ENCODE measurements at places on chromosomes 6 and 20. TPM values are rescaled to one million over a fixed set of nuclear protein-coding genes. Genes with fewer than 3 reads are reported as not detected.
A peak's percentile ranks its signal among the peaks of the same experiment; 100 is the strongest.

DNA sequence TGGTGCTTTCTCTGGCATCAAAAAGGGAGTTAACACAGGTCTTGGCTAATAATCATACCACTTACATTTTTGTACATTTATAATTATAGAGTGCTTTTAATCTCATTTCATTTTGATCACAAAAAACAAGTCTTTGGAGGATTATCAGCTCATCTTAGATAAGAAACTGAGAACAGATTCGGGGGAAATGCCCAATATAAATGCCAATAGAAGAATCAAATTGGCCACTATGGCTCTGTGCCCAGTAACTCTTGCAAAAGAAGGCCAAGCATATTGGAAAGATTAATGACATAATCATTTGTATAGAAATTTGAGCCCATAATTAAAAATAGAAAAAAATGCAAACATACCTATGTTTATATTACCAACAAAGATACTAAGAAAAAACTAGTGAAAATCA is 42.5 kb downstream of the IPCEF1 start:
- no peak for DNase-seq
- no peak overlapping the region for H3K4me3 ChIP-seq
- no peaks in the 10 kb centered on the region for H3K36me3 ChIP-seq
- H3K4me1 ChIP-seq: peaks cover 14% of the 10 kb centered on the region
- H3K27ac ChIP-seq: no peak overlapping the region

GRCh38 chr6:2917065-2917464 is 14.0 kb upstream of the SERPINB9 start:
- H3K4me3 ChIP-seq: no peak overlapping the region
- H3K27ac ChIP-seq: no peak overlapping the region
- no peaks in the 10 kb centered on the region for H3K27me3 ChIP-seq
- DNase-seq: no peak

GRCh38 chr20:37407573-37408002 is 61.6 kb downstream of the SRC start:
- no peaks in the 10 kb centered on the region for H3K36me3 ChIP-seq
- no peak overlapping the region for H3K4me3 ChIP-seq

EXOC2 gene
- total RNA-seq: 49.7 TPM

BMP6 gene
- 2.8 TPM for total RNA-seq

GRCh38 chr6:54198134-54198533 is 86.9 kb downstream of the MLIP start:
- H3K27me3 ChIP-seq: no peaks in the 10 kb centered on the region
- H3K4me3 ChIP-seq: no peak overlapping the region
- no peaks in the 10 kb centered on the region for H3K36me3 ChIP-seq
- H3K4me1 ChIP-seq: peaks cover 7% of the 10 kb centered on the region
- no peak for DNase-seq
- no peak overlapping the region for H3K27ac ChIP-seq

GRCh38 chr6:64334636-64335035 is 699.0 kb downstream of the PHF3 start:
- no peak for DNase-seq
- H3K4me1 ChIP-seq: no peaks in the 10 kb centered on the region
- no peaks in the 10 kb centered on the region for H3K36me3 ChIP-seq
- H3K27ac ChIP-seq: no peak overlapping the region
- H3K27me3 ChIP-seq: no peaks in the 10 kb centered on the region
- H3K4me3 ChIP-seq: no peak overlapping the region

DNA sequence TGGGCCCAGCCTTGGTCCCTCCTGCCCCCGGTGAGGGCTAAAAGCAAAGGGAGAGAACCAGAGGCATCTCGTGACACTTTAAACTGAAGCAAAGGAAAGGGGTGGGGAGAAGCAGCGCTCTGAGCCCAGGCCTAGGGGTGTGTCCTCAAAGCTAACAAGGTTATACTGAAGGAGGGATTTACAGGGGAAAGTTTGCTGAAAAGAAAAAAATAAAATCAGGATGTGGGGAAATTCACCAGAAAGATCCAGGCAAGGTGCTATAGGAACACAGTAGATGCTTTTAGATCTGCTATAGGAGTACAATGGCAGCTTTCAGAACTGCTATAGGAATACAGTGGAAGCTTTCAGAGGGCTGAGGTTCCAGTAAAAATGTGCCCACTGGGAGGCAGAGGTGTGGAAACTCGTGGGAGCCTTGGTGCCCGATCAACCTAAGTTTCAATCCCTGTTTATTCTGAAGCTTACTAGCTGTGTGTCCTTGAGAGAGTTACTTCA is at the start of gene COL9A1:
TSS of gene COL9A1 (minus strand) at position 51 of the 492 bp plus-strand sequence. CDS start 160 bp downstream, outside the sequence.
- no peaks in the 10 kb centered on the region for H3K36me3 ChIP-seq
- H3K4me3 ChIP-seq: no peak within 1 kb of the TSS
- no peak for DNase-seq
- H3K27me3 ChIP-seq: peaks cover 55% of the 10 kb centered on the region

GCNT2 gene
- 13.0 TPM for total RNA-seq

DNA sequence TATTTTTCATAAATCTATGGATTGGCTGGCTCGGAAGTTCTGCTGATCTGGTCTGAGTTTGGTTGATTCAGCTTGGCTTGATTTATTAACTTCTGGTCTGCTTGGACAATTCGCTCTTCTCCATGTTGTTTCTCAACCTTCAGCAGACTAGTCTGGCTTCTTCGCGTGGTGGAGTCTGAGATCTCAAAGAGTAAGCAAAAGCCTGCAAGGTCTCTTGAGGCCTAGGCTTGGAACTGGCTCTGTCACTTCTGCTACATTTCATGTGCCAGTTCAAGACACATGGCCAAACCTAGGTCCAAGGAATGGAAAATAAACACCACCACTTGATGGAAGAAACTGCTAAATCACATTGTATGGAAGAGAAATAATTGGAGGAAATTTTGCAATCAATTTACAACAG is 115.1 kb upstream of the JAG1 start:
- H3K4me1 ChIP-seq: peaks cover 3% of the 10 kb centered on the region
- H3K27me3 ChIP-seq: no peaks in the 10 kb centered on the region
- H3K27ac ChIP-seq: no peak overlapping the region
- H3K4me3 ChIP-seq: no peak overlapping the region
- H3K36me3 ChIP-seq: no peaks in the 10 kb centered on the region

GRCh38 chr20:38536310-38536709 is 44.7 kb upstream of the ADIG start:
- no peaks in the 10 kb centered on the region for H3K27me3 ChIP-seq
- no peak for DNase-seq
- H3K4me3 ChIP-seq: no peak overlapping the region
- no peaks in the 10 kb centered on the region for H3K4me1 ChIP-seq
- H3K27ac ChIP-seq: no peak overlapping the region

SLPI gene
- total RNA-seq: not detected

IL17A gene
- total RNA-seq: not detected

C2 gene
- 0.20 TPM for total RNA-seq

- H3K27ac ChIP-seq: no peak overlapping the region
- no peaks in the 10 kb centered on the region for H3K36me3 ChIP-seq
- no peaks in the 10 kb centered on the region for H3K4me1 ChIP-seq
- no peak overlapping the region for H3K4me3 ChIP-seq
- no peaks in the 10 kb centered on the region for H3K27me3 ChIP-seq
- no peak for DNase-seq
Measured at GRCh38 chr6:22010102-22010501, 286.7 kb downstream of the PRL start.

CLPSL1 gene
- total RNA-seq: not detected

DNA sequence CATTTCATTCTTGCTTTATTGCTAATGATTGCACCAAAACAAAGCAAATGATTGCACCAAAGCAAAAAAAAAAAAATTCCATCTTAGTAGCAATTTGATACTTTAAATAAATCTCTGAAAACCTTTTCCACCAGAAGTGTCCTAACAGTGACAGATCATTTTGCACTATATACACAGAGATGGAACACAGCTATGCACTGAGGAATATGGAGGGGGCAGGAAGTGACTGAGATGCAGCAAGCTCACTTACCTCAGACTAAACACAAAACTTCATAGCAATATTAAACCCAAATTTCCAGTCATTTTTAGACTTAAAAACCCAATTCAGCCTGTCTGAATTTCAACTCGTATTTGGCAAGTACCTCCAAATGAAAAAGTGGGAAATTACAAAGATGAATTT is 41.2 kb downstream of the HIVEP2 start:
- H3K4me1 ChIP-seq: peaks cover 50% of the 10 kb centered on the region
- H3K27ac ChIP-seq: peak overlapping the region; percentile 96
- no peaks in the 10 kb centered on the region for H3K36me3 ChIP-seq

DNA sequence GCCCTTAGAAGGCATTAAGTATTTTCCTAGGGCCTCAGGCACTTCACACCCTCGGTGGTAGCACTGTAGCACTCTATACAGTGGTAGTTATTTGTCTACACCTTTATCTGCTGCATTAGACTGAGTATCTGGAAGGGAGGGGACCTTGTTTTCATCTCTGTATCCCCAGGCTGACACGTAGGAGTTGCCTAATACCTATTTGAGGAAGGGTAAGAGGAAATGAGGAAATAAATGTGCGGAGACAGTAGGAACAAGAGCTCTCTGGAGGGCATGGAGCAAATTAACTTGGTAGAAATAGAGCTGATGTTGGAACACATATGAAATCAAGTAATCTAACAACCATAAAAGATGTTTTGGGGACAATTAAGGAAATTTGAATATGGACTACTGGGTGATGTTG is 3.9 kb downstream of the CNPY3 start:
- H3K27me3 ChIP-seq: no peaks in the 10 kb centered on the region
- H3K36me3 ChIP-seq: peaks cover 19% of the 10 kb centered on the region
- H3K27ac ChIP-seq: no peak overlapping the region
- DNase-seq: no peak
- H3K4me1 ChIP-seq: peaks cover 10% of the 10 kb centered on the region

TSHZ2 gene
- total RNA-seq: 0.72 TPM

GRCh38 chr20:63640086-63640485 is 13.1 kb downstream of the STMN3 start:
- no peak overlapping the region for H3K27ac ChIP-seq
- H3K4me1 ChIP-seq: peaks cover 11% of the 10 kb centered on the region
- H3K4me3 ChIP-seq: no peak overlapping the region
- no peaks in the 10 kb centered on the region for H3K27me3 ChIP-seq

- no peak for DNase-seq
- no peaks in the 10 kb centered on the region for H3K27me3 ChIP-seq
- H3K4me3 ChIP-seq: no peak overlapping the region
- no peak overlapping the region for H3K27ac ChIP-seq
- no peaks in the 10 kb centered on the region for H3K4me1 ChIP-seq
Measured at GRCh38 chr6:80364149-80364548, 257.7 kb downstream of the BCKDHB start.

MYLK4 gene
- total RNA-seq: 0.23 TPM

- H3K36me3 ChIP-seq: no peaks in the 10 kb centered on the region
- peak overlapping the region; percentile 99 for H3K4me3 ChIP-seq
- DNase-seq: no peak
- peak overlapping the region; percentile 49 for H3K27ac ChIP-seq
- H3K4me1 ChIP-seq: peaks cover 9% of the 10 kb centered on the region
Measured at GRCh38 chr6:7106215-7106751, 1.5 kb upstream of the RREB1 start.

CARMIL1 gene
- total RNA-seq: 21.3 TPM

DNA sequence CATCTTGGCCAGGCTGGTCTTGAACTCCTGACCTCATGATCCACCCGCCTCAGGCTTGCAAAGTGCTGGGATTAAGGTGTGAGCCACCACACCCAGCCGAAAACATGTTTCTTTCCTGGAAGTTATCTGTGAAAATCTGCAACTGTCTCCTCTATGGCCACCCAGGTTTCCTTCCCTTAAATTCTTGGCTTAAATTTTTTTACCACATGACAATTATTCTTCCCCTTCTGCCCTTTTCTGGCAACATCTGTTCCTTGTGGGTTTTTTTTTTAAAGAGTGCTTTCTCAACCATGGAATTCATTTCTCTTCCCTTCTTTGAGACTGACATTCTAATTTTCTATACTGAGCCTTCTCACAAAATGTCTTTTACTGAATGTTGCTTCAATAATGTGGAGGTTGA is 59.6 kb downstream of the DOK5 start:
- H3K4me1 ChIP-seq: no peaks in the 10 kb centered on the region
- H3K36me3 ChIP-seq: no peaks in the 10 kb centered on the region
- H3K4me3 ChIP-seq: no peak overlapping the region
- DNase-seq: peak; percentile 44

FAM83D gene
- total RNA-seq: 2.1 TPM

FOXQ1 gene
- 0.24 TPM for total RNA-seq

TMEM244 gene
- not detected for total RNA-seq

SMOC2 gene
- total RNA-seq: 0.93 TPM

WFDC10B gene
- not detected for total RNA-seq

DNA sequence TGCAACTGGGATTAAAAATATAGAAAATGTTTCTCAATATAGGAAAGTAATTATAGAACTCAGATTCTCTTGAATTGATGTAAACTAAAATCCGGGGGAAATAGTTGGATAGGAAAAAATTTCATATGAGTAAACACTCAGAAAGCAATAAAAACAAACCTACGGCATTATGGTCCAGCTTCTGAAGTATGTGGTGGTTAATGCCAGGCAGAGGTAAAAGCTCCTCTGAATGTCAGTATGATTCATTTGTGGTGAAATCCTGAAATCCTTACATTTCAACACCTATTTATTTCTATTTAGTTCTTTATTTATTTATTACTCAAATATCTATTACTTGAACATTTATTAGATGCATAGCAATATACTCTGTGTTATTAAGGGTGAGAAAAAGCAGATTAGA is 145.1 kb downstream of the RIMS1 start:
- H3K4me3 ChIP-seq: no peak overlapping the region
- peaks cover 9% of the 10 kb centered on the region for H3K4me1 ChIP-seq
- no peaks in the 10 kb centered on the region for H3K27me3 ChIP-seq
- peak; percentile 31 for DNase-seq
- no peaks in the 10 kb centered on the region for H3K36me3 ChIP-seq
- no peak overlapping the region for H3K27ac ChIP-seq

DNA sequence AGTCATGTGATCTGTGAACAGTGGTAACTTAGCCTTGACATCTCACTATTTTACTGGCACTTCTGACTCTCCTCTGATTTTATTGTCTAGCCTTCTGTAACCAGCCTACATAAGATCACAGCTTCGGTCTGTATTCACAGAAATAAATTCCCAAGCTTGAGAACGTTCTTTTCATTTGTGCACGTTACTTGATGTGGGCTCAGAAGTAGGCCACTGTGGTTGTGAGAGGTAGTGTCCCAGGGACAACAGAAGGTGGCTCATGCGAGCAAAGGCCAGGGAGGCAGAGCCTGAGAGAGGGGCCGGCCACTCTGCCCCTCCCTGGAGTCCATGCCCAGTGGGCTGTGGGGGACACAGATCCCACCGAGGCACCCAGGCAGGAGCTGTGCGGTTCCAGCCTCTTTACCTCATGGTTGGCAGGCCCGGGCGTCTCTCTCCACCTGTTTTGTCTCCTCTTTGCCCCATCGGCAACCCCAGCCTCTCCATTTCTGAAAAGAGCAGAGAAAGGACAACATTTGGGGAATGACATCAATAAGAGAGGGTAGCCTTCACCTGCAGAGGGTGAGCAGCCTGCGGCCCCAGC is 207.5 kb upstream of the CST7 start:
- H3K4me3 ChIP-seq: no peak overlapping the region
- H3K4me1 ChIP-seq: no peaks in the 10 kb centered on the region
- no peaks in the 10 kb centered on the region for H3K27me3 ChIP-seq
- DNase-seq: no peak
- no peak overlapping the region for H3K27ac ChIP-seq

- H3K27me3 ChIP-seq: no peaks in the 10 kb centered on the region
- no peak overlapping the region for H3K27ac ChIP-seq
- no peak for DNase-seq
- H3K36me3 ChIP-seq: no peaks in the 10 kb centered on the region
- no peaks in the 10 kb centered on the region for H3K4me1 ChIP-seq
- H3K4me3 ChIP-seq: no peak overlapping the region
Measured at GRCh38 chr6:6283746-6284145, 36.7 kb downstream of the F13A1 start.

Measured in astrocyte (in vitro differentiated cells and primary cell).